ENCODE measurements at places on chromosomes 7 and 10.

DNA sequence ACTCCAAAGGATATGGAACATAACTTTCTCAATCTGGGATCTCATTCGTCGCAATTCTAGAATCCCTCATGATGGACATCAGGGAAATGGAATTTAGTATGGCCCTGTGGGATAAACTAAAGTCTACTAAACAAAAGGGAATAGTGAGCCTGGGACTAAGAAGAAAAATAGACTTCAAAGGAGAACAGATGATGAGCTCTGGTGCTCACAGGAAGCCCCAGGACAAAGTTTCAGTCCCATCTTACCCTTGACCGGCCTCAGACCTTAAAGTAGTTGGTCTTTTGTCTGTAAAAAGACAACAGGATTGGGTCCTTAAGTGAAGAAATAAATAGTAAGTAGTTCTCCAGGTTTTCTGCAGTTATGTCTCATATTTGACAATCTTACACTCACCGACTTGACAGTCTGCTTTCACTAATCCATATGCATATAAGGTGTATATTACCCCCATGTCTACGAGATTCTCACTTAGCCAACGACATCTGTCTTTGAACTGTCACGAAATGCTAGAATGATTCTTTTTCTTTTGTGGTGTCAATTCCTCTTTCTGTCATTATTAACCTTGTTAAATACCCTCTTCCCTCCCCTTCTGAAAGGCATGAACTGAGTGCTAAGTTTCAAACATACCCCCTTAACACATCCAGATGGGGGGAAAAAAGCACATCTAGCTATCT is 10.9 kb upstream of the IKZF1 start:
- no peak for DNase-seq

GRCh38 chr7:150335108-150335773 is 6.2 kb downstream of the RARRES2 start:
- DNase-seq, result no peak

GRCh38 chr10:5551531-5552375 is 27.0 kb downstream of the CALML3 start:
- no peak for DNase-seq

GRCh38 chr10:126468876-126469643 is 80.8 kb upstream of the ADAM12 start:
- DNase-seq, result no peak

GRCh38 chr7:141185369-141185967 is 111.6 kb downstream of the TMEM178B start:
- no peak for DNase-seq

DNA sequence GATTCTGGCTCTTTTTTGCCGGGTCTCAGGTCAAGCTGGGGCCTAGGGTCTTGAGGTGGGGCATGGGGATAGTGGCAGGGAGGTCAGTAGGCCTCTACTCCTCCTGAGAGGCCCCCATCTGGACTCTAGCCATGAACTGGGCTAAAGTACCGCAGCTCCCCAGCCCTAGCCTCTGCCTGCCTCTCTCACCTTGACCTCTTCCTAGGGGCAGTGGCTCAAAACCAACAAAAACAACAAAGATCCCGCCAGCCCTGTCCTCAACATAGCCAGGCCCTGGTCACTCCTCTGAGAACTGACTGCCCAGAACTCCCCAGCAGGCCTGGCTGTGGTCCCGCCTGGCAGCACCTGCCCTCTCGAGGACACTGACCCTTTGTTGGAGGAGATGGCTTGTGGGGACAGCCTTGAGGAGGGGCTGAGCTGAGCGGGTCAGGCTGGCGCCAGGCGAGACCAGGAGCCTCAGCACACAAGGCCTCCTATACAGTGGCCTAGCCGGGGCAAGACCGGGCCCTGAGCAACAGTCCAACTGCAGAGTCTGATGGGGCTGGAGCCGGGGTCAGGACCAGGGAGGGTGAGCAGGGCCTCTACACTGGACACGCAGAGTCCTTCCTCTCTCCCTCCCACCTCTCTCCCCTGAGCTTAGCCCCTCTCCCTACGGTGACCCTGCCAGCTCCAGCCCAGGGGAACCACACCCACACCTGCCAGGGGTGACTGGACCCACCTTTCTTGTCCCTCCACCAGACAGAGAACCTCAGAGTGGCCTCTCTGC is 11.6 kb upstream of the PPIF start:
- DNase-seq, result peak; percentile 98

GRCh38 chr10:92712016-92712889 is 22.5 kb downstream of the HHEX start:
- DNase-seq, result no peak

- DNase-seq, result no peak
Measured at GRCh38 chr10:68342909-68343516, 10.3 kb upstream of the PBLD start.

DNA sequence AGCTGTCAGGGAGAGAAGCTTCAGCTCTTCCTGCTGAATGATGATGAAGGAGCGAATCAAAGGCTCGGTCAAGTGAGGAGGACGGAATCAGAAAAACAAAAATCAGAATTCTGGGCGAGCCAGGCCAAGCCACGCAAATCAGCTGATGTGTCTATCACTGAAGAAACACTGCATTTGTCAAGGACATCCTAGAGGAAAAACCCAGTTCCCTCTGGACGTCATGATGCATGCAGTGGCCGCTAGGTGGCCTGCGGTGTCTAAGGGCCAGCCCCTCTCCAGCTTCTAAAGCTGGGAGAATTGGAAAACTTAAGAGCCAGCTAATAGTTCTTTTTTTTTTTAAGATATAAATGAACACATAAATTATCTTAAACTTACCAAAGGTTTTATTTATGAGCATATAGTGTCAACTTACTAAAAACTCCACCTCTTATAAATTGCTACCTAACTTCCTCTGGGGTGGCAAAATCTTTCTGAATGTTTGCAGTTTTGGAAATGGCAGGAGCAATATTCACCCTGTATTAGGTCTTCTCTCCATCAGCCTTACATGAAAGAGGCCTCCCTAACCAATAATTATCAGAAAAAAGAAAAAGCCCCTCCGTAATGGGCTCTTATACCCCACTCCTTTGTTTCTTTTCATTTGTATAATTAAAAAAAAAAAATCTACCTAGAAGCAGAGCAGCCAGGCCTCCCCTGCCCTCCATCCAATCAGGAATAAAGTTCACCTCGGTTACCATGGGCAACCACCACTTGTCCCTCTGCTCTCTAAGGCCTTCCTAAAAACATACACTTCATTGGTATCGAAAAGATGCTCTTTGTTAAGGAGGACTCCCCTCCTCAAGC is 186.8 kb downstream of the USP6NL start:
- DNase-seq, result peak; percentile 50

DNA sequence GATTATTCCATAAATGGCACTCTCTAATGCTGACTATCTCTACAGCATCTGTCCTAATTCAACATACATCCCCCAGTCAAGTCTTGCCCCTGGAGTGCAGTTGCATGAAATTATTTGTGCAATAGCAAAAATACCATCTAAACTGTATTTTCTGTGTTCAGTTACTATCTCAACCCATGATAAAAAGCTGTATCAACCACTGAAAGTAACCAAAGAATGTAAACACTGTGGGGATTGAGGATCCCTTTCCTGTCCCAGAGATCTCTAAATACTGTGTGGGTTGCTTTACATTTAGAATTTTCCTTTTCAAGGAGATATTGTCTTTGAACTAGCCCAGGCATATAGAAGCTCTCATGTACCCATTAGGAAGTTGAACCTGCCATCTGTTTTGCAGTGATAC is 23.9 kb upstream of the DGKI start:
- no peak for DNase-seq

DNA sequence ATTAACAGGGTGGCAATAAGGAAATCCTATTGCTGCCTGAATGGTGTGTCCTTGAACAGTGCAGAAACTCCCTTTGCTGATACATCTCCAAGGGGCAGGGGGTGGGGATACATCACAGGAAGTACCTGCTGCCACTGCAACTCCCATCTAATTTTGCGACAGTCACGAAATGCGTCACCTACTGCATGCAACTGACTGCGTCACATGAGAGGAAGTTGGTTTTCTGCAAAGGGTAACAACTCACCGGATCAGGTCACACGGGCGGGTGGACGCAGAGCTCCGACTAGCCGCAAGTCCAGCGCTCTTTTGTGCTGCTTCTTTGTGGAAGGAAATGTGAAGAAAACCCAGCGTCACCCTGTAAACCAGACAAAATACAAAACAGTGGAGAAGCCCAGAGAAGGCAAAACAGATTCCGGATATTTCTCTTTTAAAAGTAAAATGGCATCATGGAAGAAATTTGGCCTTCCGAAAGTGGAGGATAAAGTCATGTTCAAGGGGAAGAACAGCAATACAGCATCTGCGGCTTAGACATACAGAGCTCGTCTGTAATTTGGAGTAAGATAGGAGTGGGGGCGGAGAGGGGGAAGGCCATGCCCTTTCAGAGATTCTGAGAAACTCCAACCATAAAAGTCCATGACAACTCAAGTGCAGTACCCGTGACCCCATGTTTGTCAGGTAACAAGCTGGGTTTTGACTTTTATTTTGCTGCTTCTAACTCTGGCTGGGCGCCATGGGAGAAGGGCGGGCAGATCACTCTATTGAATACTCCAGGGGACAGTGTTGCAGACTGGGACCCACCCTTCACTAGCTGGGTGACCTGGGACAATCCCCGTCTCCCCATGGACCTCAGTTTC is 32.3 kb upstream of the PLEKHS1 start:
- DNase-seq, result no peak

GRCh38 chr10:74084955-74085354 is 65.7 kb downstream of the AP3M1 start:
- no peak for DNase-seq

DNA sequence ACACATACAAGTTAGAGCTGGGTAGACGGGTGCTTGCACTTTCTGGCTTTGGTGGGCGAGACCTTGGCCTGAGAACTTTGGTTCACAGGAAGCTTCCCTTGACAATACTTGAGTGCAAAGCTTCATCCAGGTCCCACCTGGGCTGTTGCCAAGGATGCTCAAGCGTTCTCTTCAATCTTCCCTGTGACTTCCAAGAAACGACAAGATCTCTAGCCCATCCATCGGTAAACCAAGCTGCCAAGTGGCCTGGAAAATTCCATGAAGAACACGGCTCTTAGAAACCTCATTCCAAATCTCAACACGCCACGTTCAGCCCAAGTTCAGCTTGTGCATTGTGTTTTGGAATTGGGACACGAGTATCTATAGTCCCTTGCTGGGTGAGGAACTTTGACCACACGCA is 84.7 kb downstream of the CHST15 start:
- DNase-seq, result no peak

DNA sequence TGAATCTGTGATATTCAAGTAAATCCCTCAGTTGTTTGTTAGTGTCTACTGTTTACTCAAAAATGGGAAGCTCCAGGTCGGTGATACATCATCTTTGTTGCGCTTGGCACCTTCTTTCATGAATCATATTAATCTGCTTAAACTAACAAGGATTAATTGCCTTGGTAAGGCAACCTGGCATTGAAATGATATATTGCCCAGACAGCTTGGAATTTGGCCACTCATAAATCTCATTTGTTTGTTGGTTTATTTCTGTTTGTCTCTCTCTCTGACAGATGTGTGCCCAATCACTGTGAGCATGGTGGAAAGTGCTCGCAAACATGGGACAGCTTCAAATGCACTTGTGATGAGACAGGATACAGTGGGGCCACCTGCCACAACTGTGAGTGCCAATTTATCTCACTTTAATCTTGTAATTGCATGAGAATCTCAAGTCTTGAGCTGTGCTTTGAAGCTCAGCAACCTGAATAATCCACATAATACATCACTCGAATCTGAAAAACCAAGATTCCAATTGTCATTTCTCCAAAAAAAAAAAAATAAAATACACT is 1104.8 kb upstream of the C7orf33 start:
- DNase-seq, result no peak

DNA sequence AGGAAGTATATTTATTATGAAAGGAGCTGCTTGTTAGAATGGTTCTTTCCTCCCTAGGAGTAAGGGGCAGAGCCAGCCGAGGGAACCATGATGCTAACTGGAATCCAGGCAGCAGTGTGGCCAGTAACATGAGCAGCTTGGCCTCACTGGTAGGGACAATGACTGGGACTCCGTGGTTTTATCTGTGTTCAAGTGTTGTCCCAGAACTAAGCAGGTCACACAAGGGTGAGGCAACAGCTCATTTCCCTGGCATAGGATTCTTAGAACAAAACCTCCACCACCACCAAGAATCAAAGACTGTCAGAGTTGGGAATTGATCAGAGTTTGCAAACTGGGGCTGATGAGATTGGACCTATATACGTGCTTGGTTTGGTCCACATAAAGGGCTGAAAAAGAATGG is 138.9 kb upstream of the COBL start:
- DNase-seq, result no peak

DNA sequence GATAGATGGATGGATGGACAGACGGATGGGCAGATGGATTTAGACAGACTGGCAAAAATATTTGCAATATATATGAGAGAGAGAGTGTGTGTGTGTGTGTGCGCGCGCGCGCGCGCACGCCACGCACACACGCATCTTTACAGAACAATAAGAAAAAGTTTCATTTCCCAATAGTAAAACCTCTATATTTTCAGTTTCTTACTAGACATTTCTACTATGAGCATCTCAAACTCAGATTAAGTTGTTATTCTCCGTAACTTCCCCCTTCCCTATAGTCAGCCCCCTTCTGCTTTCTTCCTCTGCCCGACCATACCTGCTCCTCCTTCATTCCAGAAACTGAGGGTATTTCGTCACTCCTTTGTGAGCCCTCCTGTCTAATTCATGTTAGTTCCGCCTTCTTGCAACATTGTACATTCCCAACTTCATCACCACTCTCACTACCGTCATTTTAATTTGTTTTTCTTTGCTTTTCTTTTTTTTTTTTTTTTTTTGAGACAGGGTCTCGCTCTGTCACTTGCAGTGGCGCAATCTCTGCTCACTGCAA is 154.4 kb upstream of the SH2B2 start:
- peak; percentile 43 for DNase-seq

DNA sequence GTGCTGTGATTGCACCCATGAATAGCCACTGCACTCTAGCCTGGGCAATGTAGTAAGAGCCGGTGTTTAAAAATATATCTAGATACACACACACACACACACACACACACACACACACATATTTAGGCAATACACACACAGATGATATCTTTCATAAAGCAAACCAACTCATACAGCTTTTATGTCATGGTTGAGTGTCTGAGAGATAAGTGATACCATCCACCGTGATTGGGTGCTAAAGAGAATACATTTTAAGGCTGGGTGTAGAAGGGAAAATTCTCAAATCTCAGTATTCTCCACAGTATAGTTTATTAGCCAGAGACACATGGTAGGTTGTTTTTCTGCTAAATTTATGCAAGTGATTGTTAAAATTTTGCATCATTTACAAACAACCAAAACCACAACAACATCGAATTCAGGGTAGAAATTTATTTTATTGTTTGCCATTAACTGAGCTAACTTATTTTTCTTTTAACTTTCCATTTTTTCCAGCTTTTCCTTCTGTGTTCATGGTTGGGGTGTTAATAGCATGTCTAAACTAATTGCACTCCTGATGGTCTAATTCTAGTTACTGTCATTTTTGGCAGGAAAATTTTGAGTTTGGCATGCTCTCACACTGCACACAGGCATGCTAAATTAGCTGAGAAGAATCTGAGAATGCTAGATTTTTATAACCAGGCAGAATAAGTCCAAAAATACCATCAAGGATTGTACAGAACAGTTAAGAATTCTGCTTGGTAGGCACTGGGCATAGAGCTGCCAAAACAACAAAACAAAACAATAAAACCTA is 57.9 kb upstream of the SYPL1 start:
- no peak for DNase-seq

GRCh38 chr10:129771991-129772431 is 192.1 kb downstream of the EBF3 start:
- no peak for DNase-seq

GRCh38 chr7:44061645-44062179 is 3.7 kb downstream of the PGAM2 start:
- no peak for DNase-seq

Data from pons (tissue), 1 donor.